GM23338 (cell line): ENCODE measurements at places on chromosomes 3 and 15. TPM values are rescaled to one million over a fixed set of nuclear protein-coding genes. Genes with fewer than 3 reads are reported as not detected.
A peak's percentile ranks its signal among the peaks of the same experiment; 100 is the strongest.

Gene PAQR9
- 2.0 and 2.3 TPM in 2 replicates for total RNA-seq

- DNase-seq: no peak
Observed at GRCh38 chr15:25478313-25478712, 39.5 kb upstream of the UBE3A start.

Gene CYP11A1
- total RNA-seq: 1.7 and 3.3 TPM in 2 replicates

Gene CHAC1
- 112 and 124 TPM in 2 replicates for total RNA-seq

DNA sequence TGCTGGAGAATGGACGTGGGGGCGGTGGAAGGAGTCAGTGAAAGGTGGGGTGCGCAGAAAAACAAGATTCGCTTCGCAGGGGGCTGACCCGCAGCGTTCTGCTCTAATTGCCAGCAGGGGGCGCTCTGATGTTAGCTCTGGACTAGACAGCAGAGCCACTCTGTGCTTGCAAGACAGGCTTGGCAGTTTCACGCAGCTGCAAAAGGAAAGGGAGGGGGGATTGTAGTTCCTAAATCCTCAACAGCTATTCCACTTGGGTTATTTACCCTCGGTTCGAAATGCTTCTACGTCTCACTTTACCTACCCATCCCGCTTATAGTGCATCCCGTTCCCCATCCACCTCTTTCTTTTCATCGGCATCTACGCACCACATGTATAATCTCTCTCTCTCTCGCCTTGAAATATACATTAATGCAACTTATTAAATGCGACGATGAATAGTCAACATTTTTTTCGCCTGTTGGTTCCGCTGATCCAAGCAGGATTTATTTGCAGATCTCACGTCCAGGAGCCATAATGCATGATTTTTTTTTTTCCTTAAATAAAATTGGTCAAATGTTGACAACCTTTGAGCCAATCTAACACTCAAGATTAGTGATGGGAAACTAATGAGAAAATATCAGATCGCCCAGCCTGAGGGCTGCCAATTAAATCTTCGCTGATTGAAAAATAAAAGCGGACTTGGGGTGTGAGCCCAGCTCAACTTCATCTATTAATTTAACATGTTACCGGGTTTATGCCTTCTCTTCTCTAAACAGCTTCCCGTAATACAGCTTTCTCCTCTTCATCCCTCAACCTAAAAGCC lies 216.4 kb downstream of the MEIS2 start:
- DNase-seq: peak; percentile 98

DNA sequence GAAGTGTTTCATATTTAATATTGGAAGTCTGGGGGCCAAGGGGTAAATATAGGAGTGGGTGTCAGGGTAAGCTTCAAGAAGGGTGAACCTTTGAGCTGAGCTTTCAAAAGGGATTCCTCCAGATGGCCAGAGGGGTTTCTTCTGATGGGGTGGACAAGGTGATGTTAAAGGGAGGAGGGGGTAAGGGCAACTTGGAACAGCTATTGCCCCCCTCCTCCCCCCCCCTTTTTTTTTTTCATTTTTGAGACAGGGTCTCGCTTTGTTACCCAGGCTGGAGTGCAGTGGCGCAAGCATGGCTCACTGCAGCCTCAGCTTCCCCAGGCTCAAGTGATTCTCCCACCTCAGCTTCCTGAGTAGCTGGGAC lies 2.1 kb upstream of the TTLL3 start:
- DNase-seq: no peak

DNA sequence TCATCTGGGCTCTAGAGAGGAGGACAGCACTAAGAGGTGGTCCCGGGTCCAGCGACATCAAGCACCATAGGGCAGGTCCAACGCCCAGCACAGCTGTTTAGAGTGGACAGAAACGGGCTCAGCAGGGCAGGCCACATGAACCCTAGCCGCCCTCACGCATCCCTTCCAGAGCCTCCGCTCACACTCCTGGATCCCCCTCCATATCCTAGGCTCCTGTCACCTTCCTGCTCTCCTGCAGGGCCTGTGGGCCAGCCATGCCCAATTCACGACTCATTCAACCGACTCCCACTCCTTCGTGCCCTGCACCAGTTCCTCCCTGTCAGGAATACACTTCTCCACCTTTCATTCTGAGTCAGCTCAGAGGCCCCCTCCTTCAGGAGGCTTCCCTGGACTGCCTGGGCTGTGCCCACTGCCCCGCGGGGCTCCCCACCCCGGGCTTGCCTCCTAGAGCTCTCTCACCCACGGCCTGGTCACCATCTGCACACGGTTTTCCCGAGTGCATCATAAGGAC lies 90.2 kb downstream of the LINGO1 start:
- no peak for DNase-seq

DNA sequence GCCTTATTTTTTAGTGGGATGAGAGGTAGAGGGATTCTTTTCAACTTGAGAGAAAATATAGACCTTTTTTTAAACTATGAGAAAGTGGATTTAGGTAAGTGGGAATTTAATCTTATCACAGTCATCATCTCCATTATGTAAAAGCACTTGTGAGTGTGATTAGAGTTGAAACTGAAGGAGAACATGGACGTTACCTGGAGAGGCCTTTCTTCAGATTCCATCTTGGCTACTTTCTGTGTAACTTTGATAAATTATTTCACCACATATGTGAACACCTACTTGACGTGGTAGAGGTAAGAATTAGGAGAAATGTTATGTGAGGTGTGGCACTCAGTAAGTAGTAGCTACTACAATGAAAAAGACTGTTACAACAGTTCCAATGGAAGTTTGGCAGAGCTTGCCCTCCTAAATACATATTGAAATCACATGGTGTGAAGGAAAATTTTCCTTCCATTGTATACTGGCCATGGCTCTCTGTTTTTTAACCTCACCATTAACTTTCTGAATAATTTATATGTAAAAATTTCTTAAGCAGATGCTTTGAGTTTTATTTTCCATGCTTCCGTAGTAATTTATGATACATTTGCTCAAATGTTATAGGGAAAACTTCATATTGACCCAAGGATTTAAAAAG lies 193.3 kb downstream of the FNDC3B start:
- DNase-seq: no peak

DNA sequence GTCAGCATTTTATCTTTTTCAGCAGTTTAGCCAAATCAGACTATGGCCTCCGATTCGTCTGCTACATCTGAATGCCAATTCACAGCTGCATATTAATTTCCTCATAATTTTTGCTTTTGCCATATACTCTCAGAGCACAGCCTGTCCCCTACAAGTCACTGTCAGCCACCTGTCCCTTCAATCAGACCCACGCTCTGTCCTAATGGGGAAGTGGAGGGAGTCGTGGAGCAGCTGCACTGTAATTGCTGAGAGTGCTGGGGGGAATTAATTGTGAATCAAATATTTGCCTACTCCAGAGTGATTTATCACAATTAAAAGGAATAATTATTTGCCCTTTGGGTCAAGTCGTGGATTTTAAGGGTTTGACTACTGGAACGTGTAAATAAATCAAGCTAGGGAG lies 75.5 kb downstream of the EBLN2 start:
- no peak for DNase-seq

DNA sequence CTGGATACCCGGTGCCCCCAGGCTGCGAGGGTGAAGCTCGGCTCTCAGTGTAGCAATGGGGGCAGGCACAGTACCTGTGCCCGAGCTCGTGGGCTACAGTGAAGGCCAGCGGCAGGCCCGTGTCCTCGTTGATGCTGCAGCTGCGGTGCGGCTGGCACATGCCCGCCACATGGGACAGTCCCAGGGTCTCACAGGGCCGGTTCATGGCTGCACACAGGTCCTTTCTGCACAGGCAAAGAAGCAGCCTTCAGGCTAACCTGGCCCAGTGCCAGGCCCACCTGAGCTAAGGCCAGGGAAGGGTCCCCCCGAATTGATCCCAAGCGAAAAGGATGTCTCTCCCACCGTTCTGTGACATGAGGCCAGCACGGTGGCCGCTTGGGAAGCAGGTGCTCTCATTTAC lies 21.6 kb downstream of the ADAMTS7 start:
- DNase-seq: no peak

Gene C3orf85
- not detected in 2 replicates for total RNA-seq

DNA sequence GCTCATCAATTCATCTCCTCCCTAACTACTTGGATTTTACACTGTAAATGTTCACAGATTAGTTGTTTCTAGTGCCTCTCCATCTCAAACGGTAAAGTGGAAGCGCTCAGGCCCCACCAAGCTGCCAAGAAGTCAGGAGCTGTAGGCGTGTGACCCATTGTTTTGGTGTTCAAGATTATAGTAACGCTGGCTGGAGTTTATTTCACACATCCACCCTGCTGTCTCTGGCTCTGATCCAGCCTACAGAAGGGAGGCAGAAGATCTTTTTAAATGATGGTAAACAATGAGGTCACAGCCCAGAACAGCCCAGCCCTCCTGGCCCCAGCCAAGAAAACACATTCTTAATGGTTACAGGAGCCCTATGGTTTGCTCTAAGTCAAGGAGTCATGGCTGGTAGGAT lies 25.7 kb upstream of the GALNT15 start:
- DNase-seq: no peak

GRCh38 chr15:51103330-51103729 lies 8.6 kb upstream of the TNFAIP8L3 start:
- DNase-seq: no peak

Gene AP3B2
- total RNA-seq: 14.0 and 19.2 TPM in 2 replicates

DNA sequence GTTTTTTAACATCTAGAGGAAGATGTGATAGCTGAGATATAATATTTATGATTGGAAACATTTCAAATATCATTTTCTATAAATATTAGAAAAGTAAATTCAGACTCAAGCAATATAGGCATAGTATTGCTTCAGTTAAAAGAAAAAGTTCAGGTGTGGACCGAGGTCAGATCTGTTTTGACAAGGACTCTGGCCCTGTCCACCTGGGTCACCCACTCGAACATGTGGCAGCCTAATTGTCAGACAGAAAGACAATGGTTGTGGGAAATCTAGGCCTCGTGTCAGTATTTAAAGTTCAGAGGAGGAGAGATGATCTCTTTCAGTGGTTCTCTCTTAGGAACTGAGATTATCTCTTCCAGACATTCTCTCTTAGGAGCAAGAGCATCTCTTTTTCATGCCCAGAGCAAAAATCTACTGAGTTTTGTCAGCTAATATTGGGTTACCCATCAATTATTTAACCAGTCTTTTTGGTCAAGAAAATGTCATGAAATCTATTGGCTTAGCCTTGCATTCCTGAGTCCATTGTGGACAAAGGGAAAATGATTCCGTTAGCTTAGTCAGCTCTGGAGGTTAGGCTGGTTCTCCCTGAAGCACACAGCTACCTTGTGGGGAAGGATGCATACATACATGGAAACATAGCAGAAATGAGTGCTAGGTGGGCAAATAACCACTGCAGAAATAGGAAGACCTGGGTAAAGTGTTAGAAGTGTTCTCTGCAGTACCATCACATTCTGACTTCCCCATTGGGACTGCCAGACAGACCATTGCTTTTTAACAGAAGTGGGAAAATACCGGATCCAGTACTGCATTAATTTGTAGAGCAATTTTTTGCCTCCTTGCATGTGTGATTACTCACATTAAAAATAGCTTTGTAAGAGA lies 343.3 kb downstream of the GRM7 start:
- DNase-seq: no peak

Gene C2CD4A
- 0.07 and 0.19 TPM in 2 replicates for total RNA-seq

GRCh38 chr3:43962043-43962442 lies 271.3 kb downstream of the ABHD5 start:
- no peak for DNase-seq

DNA sequence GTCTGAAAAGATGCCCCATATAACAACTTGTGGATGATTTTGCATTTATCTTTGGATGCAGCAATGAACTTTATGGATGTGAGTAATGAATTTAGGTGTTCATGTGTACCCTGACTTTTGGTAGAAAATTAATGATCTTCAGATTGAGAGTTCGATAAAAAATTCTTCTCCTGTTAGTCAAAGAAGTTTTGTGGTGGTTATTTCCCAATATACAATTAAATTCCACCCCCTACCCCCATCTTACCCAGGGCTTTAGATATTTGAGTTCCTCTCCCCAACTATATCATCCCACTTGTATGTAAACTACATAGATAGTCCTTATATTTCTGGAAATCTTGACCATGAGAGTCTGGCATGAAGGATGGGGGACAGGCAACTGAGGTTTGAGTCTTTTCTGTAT lies 126.1 kb upstream of the ALDH1A3 start:
- DNase-seq: no peak

Gene RPLP1
- total RNA-seq: 283 and 305 TPM in 2 replicates

Gene SUCLG2
- 39.0 and 42.4 TPM in 2 replicates for total RNA-seq

DNA sequence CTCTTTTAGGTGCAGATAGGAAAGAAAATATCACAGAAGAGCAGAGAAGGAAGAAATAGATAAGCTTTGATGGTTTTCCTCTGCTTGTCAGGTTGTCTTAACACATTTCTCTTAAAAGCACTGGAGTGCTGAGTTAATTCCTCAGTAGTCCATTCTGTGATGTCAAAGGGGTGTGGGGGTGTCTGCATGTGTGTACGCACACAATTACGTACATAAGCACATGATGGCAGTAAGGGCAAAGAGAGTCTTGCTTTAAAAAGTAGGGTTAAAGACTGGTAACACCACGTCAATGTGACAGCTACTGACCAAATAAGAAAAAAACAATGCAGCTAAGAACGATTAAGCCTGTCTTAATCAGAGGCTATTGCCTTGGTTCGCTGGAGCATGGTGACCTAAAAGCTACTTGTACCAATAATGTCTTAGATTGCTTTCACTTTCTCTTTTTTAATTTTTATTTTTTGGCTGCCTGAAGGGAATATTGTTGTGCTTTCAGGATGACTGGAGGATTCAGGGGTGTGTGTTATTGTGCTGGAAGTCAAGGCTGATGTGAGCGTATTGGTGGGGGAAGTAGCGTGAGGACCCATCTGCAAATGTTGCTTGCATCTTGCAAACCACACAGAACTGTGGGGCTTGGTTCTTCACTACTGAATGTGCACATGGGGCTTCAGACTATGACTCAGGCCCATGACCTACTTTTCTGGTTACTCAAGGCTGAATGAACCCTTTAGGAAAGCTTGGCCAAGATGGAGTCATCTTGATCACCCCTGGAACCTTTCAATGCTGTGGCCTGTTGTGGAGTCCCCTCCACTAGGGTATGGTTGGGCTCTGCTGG lies 417.8 kb upstream of the TPM1 start:
- no peak for DNase-seq

DNA sequence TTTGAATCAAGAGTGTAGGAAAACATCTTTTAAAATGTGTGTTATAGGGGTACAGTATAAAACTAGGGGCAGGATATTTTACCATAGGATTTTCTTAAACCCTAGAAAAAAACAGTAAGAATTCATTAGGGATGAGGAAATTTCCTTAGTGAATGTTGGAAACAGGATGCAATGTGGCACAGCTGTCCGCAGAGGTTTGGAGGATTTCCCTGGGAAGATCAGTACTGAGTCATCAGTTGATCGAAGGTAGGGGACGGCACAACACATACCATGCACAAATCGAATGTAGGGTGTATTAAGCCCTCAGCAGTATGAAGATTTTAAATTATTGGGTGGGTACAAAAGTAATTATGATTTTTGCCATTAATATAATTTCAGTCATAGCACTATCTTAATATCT lies 49.9 kb downstream of the FNDC3B start:
- no peak for DNase-seq

- DNase-seq: no peak
Observed at GRCh38 chr3:179449636-179450035, 1.6 kb downstream of the GNB4 start.
